Calu3 (cell line): ENCODE measurements at places on chromosomes 1 and 21.

GRCh38 chr1:87398641-87399040 lies 70.0 kb downstream of the LMO4 start:
- no peak for DNase-seq

DNA sequence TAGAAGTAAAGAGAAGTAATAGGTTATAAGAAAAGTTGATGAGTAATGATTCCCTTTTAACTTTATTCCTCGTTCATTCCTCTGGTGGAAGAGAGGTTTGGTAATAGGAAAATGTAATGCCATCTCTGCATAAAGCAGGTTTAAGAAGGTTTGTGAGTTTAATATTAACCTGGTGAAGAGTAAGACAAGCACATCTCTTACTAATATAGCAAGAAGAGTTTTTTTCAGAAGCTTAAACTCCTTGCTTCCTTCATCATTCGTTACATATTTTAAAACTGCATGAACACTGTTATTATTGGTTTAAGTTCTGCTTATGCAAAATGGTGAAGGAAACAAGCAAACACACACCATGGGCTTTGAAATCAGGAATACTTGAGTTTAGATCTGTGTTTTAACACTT lies 9.2 kb upstream of the PLA2G4A start:
- no peak for DNase-seq

- no peak for DNase-seq
Measured at GRCh38 chr1:181043025-181043888, 9.5 kb downstream of the MR1 start.

DNA sequence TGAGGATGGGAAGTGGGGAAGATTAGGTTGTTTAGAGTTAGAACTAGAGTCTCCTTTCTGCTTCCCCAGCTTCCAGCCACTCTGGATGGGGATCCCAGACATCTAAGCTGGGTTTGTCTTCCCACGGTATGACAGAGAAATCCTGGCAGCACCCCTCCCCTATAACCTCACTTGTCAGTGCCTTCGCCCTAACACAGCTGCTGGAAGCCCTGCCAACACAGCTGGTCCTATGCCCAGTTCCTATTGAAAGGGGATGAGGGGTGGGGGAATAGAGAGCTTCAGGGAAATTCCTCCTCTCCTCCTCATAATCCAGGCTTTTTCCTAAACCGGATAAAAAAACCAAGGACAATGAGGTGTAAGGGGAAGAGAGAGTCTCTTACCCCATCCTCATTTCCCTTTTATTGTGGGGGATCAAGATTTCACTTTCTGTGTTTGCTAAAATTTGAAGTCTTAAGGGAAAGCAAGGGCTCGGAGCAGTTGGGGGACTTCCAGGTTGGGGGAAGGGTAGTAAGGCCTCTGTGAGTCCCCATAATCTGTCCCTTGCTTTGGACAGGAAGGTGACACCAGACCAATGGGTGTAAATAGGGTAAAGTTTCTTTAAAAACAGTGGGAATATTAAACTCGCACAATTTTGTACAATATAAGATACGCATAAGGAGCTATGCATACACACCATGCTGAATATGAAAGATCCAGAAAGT lies 590 bp downstream of the TMOD4 start:
- DNase-seq: no peak

DNA sequence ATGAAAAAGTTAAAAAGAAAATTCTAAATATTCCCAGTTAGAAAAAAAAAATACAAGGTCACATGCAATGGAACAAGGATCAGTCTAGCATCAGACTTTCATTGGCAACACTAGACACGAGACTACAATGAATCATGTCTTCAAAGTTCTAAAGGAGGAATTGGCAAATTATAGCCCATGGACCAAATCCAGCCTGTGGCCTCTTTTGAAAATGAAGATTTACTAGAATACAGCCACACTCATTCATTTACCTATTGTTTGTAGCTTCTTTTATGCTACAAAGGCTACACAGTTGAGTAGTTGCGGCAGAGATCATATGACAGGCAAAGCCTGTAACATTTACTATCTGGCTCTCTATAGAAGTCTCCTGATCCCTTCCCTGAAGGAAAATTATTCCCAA lies 71.4 kb downstream of the MRPL39 start:
- no peak for DNase-seq

- peak; percentile 81 for DNase-seq
Measured at GRCh38 chr1:28877132-28877781, 37.1 kb upstream of the EPB41 start.

- no peak for DNase-seq
Measured at GRCh38 chr21:17002594-17003257, 510.1 kb upstream of the CXADR start.

DNA sequence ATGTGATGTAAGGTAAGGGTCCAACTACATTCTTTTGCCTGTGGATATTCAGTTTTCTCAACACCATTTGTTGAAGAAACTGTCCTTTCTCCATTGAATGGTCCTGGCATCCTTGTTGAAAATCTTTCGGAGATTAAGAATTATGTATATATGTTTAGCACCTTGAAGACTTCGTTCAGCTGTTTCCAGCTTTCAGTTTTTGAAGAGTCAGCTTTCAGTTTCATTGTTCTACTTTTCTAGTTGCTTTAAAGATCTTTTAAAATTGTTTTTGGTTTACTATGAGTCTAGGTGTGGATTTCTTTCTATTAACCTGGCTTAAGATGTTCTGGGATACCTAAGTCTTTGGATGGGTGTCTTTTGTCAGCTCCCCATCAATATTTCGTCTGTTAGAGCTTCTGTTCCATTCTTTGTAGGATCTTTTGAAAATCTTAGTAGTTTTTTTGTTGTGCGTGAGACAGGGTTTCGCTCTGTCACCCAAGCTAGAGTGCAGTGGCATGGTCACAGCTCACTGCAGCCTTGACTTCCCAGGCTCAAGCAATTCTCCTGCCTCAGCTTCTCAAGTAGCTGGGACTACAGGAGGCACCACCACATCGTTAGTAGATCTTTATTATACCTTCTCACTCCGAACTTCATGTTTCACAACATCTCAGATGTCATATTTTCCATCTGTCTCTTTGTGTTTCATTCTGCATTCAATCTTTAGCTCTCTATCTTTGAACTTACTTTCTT lies 353.5 kb upstream of the B3GALT2 start:
- DNase-seq: no peak

DNA sequence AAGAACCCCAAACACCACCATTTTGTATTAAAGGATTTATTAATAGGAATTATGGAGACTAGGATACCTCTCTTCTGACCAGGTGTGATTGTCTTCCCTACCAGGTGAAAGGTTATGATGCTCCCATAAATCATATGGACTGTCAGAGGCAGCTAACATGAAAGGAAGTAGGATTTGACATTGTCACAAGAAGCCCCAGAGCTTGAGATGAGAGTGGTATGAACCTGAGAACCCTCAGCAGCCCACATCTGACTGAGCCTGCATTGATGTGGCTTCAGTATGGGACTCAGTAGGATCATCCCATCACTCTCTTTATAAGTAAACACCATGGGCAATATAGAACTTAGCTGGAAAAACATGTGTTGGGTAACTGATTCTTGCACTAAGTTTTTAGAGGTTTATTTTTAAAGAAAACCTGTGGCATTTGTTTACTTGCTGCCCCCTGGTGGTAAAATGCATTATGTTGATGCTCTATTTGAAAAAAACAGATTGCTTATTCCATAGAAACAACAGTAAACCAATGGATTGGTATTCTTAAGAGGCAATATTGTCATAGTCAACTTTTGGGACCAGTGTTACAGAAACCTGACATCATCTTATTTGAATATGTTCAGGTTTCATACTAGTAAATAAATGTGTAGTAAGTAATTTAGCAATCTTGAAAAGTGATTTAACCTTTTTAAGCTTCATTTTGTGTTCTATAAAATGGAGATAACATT lies 16.6 kb upstream of the CACYBP start:
- DNase-seq: peak; percentile 62

GRCh38 chr1:116908820-116909511 lies 750 bp upstream of the PTGFRN start:
- DNase-seq: no peak

DNA sequence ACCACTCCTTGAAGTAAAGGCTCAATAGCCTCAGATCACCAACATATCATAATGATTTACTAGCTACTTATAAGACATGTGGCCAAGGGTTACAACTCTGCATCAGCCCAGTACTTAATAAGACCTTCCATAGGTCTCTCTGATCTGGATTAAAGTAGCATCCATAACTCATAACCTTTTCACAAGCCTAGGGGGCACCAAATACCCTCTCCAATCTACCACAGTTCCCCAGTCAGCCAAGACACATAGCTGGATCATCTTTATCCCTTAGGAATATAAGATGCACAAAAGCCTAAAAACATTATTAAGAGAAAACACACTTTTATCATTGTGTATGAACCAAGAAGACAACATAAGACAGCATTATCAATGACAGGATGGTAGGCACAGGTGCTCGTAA lies 22.1 kb downstream of the SSX2IP start:
- DNase-seq: no peak

GRCh38 chr1:176786274-176786673 lies 323.3 kb downstream of the PAPPA2 start:
- no peak for DNase-seq

DNA sequence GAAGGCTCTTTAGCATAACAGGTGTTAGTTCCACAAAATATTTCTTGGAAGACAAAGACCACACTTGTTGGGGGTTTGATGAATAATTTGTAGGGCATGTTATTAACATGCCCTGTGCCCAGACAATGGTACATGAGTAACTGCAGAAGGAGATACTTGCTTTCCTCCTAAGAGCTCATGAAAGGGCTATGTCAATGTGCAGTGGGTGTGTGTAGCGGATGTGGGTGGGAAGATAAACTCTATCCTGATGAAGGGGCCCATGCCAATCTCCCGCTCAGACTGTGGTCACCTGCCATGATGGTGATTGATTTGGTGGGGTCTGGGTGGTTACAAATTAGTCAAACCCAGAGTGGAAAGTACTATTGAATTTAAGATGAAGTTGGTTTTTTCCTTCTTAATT lies 69.8 kb upstream of the DNAH14 start:
- DNase-seq: no peak

DNA sequence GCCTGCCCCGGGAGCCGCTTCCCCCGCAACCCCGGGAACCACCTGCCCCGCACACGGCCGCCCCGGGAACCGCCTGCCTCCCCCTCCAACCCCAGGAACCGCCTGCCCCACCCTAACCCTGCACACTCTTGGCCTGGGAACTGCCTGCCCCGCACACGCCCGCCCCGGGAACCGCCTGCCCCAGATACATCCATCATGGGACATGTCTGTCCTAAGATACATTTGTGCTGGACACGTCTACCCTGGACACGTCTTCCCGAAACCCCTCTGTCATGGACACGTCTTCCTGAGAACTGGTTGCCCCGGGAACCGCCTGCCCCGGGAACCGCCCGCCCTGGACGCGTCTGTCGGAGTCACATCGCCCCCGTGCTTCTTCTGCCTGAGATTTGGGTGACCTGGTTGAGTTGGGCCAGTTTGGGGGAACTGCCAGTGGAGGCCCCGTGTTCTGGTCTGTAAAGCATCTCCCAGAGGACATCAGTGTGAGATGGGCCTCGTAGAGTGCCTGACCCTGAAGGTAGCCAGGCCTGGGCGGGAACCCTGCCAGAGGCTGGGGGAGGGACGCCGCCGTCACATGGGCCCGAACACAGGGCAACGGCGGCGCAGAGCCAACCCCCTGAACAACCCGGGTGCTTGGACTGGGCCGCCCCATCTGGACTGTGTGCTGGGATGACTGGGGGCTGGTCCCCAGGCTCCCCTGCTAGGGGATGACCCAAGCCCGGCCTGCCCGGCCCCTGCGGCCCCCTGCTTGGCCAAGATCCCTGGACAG lies 3.6 kb downstream of the PERM1 start:
- DNase-seq: no peak

GRCh38 chr1:206734499-206735142 lies 36.0 kb upstream of the IL19 start:
- peak; percentile 77 for DNase-seq

DNA sequence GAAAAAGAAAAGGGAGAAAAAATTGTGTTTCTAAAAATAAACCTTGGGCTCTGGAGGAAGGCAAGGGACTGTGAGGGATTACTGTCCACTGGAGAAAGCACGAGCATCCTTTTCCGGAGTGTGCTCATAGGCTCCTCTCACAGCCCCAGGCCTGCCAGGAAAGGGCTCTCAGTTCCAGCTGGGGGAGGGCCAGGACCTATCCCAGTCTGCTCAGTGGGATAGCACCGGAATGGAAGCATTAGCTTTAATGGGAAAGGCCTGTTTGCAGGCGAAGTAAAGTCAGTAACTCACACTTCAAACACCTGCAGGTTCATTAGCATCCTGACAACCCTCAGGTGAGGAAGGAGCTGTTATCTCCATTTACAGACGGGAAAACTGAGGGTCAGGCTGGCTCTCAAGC lies 113.9 kb upstream of the USP24 start:
- DNase-seq: no peak

GRCh38 chr1:72662918-72663317 lies 380.6 kb upstream of the NEGR1 start:
- no peak for DNase-seq

- no peak for DNase-seq
Measured at GRCh38 chr1:115246526-115246925, 91.5 kb downstream of the NGF start.

DNA sequence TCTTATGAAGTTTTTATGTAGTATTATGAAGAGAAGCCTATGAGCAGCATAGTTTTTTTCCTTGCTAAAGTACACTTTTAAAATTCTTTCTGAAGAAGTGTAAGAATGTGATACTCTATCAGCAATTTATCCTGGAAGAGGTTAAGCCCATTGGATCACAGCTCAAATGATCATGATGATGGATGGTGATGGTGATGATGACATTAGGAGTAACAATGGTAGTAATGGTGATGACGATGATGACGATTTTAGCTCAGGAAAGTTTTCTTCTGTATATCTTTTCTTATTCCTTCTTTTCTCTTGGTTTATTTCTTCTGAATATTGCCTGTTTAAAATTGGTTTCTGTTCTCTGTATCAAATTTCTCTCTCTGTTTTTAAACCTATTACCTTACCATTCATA lies 262.9 kb upstream of the DUSP10 start:
- DNase-seq: no peak

- peak; percentile 19 for DNase-seq
Measured at GRCh38 chr21:25385911-25386474, 221.3 kb downstream of the MRPL39 start.

- no peak for DNase-seq
Measured at GRCh38 chr1:52166996-52167753, 25.3 kb downstream of the ZFYVE9 start.
